ENCODE measurements at places on chromosomes 5 and 9.

- no peak for DNase-seq
These were observed 19.3 kb upstream of the RXRA start for GRCh38 chr9:134306636-134307600.

DNA sequence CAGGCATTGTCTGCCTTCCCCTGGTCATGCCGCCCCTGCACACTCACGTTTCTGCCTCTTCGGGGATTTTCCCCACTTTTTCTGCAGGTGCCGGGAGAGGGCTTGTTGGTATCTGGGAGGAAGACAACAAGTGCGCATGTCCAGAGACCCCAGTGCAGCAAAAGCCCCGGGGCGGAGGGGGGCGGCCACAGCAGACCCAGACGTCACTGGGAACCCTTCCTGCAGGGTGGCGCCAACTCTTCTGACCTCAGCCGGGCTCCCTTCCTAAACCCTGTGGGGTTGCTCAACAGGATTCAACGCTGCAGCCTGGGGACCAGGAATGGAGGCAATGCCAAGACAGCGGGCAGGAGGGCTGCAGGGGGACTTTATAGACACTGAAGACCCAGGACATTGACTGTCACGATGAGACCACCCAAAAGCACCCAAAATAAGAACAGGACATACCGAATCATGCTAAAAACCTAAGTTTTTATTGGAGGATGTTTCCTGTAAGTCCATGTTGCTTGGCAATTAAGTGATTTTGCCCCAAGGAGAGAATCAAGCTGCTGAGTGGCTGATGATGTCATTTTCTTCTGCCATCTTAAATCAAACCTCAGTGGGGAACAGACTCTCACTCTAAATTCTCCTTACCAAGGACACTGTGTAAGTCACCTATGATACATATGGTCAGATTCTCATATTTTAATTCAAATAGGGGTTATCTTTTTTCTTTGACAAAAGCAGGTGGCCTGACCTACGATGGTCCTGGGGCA is 62.9 kb upstream of the SIMC1 start:
- DNase-seq: no peak

- DNase-seq: peak; percentile 19
These were observed at the start of gene RASGEF1C for GRCh38 chr5:180209137-180209581. TSS of gene RASGEF1C (minus strand) at chr5:180209211. CDS start at chr5:180138052, 71,159 bp downstream.

- DNase-seq: no peak
These were observed 205.4 kb downstream of the SNX18 start for GRCh38 chr5:54722846-54723433.

GRCh38 chr5:175542232-175542965 is 64.0 kb downstream of the SFXN1 start:
- no peak for DNase-seq

DNA sequence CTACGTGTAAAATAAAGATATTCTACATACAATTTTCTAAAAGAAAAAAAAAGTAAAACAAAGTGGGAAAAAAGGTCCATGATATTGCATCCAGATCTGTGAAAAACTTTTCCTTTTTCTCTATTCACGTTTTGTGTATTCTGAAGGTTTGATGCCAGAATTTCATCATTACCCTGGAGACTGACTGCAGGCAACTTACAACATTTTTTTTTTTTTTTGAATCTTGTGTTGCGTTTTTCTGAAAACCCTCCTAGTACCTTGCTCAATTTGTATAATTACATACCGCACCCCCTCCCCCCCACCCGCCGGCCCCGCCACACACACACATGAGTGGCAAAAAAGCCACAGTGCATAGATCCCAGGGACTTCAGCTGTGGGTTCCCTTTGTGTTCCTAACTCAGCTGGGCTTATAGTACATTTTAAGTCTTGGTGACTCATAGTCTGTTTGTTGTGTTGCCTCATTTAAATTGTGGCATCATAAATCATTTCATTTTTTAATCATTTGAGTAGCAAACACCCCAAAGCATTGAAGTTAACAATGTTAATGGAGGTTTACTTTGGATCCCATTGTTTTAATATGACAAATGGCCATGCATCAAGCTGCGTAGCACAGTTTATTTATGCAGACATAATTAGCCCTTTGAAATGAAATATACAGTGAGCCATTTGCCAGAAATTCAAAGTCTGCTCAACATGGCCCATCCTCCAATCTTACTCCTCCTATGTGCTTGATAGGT is 36.0 kb downstream of the PRDM6 start:
- DNase-seq: no peak

GRCh38 chr5:177546258-177546741 is 8.1 kb downstream of the FAM193B start:
- DNase-seq: no peak

GRCh38 chr5:115179394-115180164 is 9.9 kb upstream of the TRIM36 start:
- no peak for DNase-seq

DNA sequence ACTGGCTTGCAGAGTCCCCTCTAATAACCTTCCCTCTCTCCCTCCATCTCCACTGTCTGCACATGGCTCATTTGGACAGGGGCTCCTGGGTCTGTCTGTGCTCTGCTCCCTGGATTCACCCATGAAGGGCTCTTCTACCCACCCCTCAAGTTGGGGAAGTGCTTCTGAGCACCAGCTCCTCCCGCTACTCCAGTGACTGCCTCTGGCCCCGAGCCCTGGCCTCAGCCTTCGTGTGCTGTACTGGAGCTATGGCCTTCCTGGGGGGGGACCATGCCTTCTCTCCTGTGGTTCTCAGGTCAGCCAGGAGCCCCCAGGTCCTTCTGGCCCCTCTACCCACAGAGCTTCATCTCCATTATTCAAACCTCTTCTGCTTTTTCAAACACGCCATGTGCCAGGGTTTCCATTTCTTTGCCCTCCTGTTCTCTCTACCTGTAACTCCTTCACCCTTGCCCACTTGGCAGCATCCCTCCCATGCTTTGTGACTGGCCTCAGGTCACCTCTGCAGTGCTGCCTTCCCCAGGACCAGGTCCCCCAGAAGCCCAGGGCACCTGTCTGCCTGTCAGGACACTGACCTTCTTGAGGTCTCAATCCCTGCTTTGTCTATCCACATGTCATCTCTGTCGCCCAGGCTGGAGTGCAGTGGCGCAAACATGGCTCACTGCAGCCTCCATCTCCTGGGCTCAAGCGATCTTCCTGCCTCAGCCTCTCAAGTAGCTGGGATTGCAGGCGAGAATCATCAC is 9.5 kb downstream of the SH3PXD2B start:
- DNase-seq: no peak

DNA sequence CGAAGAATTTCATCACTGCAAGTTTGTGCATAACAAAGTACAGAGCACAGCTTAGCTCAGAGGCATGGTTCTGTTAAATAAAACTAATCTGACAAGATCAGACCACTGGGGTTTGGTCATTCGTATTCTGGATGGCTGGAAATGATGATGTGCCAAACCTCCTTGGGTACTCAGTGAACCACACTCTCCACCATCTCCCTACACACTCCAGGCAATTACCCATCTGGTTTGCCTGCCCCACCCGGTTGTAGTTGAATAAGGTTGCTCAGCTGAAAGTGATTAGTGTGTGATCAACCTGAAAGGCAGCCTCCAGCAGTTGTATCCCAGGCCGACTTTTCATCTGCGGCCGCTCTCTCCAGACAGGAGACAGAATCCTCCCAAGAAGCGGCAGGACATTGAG is 371.4 kb downstream of the TLE1 start:
- DNase-seq: no peak

- DNase-seq: no peak
These were observed 230.9 kb downstream of the FANCC start for GRCh38 chr9:95086564-95086955.

- DNase-seq: no peak
These were observed 21.4 kb upstream of the ISOC1 start for GRCh38 chr5:129073111-129073510.

DNA sequence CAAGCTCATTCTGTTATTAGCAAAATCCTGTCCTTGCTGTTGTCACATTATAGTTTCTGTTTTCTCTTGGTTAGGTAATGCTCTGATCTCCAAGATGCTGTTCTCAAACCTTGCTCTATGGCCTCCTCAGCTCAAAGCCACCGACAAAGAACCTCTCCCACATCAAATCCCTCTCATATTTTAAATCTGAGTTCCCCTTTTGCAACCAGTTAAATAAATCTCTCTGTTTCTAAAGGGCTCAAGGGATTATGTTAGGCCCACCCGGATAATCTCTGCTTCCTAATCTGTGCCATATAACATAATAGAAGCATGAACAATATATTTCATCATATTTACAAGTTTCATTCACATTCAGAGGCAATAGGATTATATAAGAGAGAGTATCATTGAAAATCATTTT is 286.0 kb downstream of the CYLC2 start:
- no peak for DNase-seq

- no peak for DNase-seq
These were observed 536 bp upstream of the STX17 start for GRCh38 chr9:99905833-99906402.

- no peak for DNase-seq
These were observed 18.4 kb upstream of the RARS1 start for GRCh38 chr5:168467755-168468330.

- DNase-seq: no peak
These were observed 1.5 kb downstream of the KIF12 start for GRCh38 chr9:114097613-114098020.

- no peak for DNase-seq
These were observed 22.2 kb downstream of the TNFSF8 start for GRCh38 chr9:114908104-114908622.

DNA sequence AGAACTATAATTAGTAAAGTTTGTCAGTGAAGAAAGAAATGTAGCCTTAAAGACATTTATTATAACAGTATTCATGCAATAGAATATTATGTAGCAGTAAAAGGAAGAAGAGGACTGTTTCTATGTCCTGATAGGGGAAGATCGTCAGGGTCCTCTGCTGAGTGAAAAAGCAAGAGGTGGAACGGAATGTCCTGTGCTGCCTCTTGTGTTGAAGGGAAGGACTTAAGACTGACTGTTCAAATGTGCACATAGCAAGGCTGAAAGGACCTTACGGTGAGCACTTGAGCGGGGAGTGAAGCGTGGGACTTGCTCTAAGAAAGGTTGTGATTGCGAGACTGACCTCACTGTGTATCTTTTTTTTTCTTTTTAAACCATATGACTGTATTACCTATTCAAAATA is 63.2 kb downstream of the SNX24 start:
- DNase-seq: no peak

- DNase-seq: no peak
These were observed 152.9 kb downstream of the CDC42SE2 start for GRCh38 chr5:131416729-131417128.

GRCh38 chr9:5684101-5684500 is 55.2 kb downstream of the RIC1 start:
- no peak for DNase-seq

DNA sequence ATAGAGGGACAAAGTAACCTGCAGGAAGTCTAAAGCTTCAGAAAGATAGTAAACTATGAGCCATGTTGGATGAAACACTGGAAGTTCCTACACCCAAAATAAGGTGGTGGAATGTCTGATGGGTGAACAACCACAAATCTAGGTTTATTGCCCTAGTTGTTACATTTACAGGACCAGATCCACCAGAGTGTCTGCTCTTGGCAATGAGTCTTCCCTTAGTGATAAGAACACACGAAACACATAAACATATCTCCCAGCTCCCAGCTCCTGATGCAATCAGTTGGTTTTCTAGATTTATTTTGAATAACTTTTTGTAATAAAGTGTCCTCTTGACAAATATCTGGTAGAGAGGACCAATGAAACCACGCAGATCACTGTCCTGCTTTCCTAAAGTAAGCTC is 329.7 kb upstream of the WWC1 start:
- no peak for DNase-seq

DNA sequence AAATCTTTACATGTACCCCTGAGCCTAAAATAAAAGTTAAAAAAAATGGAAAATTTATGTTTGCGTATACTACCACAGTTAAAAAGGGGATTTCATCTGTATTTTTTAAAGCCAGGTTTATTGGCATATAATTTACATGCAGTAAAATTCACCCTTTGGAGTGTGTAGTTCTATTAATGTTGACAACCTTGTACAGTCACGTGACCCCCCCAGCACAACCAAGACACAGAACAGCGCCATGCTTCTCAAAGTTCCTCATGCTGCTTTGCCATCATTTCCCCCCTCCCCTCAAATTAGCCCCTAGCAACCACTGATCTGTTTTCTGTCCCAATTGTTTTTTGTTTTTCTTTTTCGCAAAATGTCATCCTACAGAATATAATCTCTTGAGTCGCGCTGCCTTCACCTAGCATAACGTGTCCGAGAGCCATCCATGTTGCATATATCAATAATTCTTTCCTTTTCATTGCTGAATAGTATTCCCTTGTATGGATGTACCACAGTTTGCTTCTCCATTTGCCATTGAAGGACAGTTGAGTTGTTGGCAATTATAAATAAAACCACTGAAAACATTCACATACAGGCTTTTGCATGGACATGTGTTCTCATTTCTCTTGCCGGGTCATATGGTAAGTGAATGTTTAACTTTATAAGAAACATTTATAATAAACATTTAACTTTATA is 105.3 kb downstream of the LHX2 start:
- no peak for DNase-seq

DNA sequence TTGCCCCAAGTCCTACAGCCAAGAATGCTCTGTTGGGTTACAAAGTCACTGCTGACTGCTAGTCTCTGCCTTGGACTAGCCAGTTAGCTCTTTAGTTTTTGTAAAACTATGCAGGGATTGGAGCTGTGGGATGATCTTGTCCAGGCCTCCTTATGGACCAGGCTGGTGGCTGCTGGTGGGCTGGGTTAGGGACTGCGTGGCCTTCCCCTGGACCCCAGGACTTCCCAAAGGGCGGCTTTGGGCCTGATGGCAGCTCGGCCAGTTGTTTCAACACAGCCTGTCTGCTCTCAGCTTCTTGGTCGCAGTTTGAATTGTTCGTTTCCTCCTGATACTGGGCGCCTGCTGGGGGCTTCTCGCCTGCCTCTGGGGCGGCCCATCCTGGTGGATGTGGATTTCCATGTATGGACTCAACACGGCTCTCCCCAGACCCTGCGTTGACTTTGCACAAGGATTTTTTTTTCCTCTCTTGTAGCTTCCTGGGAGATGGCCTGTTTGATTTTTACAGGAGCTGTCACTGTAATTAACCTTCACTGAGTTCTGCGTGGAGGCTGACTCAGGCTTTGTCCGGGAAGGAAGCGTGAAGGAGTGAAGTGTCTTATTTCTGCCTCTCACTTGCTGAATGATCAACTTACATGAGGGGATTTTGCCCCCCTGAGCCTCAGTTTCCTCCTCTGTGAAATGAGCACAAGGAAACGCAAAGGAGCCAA is 91.9 kb upstream of the NEURL1B start:
- DNase-seq: no peak

All from activated CD4-positive, CD25-positive, alpha-beta regulatory T cell treated with anti-CD3 and anti-CD28 coated beads, Interleukin-2, amount 50 U/mL, for 16 hours (primary cell).